Tibial nerve (tissue), 4 donors: ENCODE measurements at places on chromosomes 3 and 15.

- peak; percentile 23 for DNase-seq
Observed at GRCh38 chr3:94115482-94115881, 52.6 kb downstream of the NSUN3 start.

GRCh38 chr3:22262386-22262785 lies 511.4 kb upstream of the ZNF385D start:
- DNase-seq, result no peak

GRCh38 chr3:64813326-64813725 lies 125.5 kb upstream of the ADAMTS9 start:
- no peak for DNase-seq

GRCh38 chr3:158110658-158111018 lies 749 bp downstream of the RSRC1 start:
- no peak for DNase-seq

- DNase-seq, result no peak
Observed at GRCh38 chr3:57155310-57155643, 9.9 kb downstream of the IL17RD start.

DNA sequence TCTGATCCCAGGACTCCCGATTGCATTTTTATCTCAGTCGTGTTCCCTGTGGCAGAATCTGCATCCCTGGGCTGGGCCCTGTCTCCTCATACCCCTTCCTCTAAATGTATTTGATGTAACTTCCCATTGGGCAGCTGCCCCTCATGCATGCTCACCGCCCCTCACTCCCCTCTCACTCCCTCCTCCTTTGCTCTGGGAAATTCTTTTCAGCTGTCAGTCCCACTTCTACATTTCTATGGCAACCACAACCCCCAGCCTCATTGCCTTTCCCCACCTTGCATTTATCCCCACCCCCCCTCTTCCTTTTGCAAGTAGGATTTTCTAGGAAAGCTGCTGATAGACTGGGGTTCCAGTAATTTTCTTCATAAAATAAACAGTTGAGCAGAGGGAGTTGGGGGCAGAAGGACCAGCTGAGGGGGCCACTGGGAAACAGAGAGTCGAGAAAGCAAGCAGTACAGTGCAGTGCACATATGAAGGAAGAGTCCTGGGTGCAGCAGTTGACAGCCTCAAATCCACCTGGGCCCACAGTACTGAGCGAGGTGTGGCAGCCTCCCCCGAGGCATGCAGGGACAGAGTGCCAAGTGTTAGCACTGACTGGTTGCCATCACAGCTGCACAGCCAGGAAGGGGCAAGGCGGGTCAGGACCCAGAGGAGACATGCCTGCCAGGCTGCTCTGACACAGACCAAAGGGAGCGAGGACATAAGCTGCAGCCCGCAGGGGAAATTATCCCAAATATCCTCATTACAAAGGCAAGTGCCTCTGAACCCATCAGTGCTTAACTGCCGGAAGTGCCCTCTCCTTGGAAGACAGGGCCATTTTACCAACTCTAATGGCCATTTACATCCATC lies 476.3 kb downstream of the EPHB1 start:
- no peak for DNase-seq

DNA sequence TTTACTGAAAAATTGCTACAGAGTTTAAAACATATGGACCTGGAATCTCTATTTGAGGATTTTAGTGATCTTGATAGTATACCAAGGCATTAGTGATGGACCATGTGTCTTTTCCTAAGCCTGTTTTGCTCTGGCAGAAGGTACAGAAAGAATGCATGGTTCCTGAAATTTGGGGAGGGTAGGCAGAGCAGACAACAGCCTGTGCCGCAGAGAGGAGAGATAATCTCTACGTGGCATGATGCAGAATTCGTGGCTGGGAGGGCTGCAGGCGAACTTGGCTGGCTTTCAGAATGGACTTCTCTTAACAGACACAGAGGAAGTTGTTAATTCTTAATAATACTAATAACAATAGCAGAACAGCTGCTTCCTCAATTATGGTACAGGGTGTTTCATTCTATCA lies 137.5 kb upstream of the FOXB1 start:
- DNase-seq, result no peak

GRCh38 chr15:62118520-62119226 lies 46.4 kb downstream of the C2CD4B start:
- no peak for DNase-seq

- no peak for DNase-seq
Observed at GRCh38 chr3:185823078-185824044, 1.5 kb downstream of the IGF2BP2 start.

DNA sequence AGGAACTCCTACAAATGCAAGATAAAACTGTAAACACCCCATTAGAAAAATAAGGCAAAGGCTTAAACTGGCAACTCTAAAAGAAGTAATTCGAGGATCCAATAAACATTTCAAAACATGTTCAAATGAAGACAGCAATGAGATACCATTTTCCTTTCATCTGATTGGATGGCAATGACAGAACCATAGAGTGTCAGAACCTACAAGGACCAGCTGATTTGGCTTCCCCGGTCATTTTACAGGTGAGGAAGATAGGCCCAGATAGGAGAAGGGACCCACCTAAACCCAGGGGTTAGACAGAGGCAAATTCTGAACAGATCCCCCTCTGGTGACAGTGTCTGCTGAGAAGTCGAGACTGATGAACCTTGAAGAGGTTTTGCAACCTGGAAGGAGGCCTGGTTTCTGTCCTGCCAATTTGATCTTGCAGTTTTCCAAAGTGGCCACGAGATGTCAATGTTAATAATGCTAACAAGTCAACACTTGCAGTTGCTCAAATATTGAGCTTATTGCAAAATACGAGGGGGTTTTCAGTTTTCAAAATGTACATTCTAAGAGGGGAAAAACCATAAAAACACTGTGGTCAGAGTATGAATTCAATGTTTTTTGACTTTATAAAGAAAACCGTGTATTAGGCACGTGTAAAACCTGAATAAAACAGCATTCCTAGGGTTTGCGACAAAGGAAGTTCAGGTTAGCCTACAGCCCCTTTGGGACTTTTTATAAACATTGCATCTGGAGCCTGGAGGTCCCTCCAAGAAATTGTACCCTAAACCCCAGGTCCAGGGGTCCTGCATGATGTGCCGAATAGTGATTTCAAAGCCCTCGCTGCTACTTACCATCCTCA lies 21.5 kb downstream of the CFAP161 start:
- no peak for DNase-seq

DNA sequence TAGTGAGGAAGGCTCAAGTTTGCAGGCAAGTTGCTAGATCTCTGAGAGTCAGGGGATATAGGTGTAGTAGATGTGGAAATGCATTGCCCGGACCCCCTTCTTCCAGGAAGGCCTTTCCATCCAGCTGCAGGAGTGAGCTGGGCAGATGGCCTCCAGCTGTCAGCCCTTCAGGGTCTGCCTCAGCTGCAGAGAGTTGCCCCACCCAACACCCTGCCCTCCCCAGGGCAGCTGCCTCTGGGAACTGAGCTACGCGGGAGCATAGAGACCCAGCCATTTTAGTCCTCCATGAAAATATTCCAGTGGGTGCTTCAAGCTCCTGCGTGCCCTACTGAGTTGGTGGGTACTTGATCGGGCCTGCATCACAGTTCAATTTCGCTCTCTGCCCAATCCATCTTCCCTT lies 29.6 kb downstream of the SPG21 start:
- no peak for DNase-seq

- DNase-seq, result peak; percentile 41
Observed at GRCh38 chr3:53709860-53710674, 136.2 kb downstream of the CHDH start.

- DNase-seq, result no peak
Observed at GRCh38 chr3:197105786-197106185, 76.2 kb upstream of the MELTF start.

DNA sequence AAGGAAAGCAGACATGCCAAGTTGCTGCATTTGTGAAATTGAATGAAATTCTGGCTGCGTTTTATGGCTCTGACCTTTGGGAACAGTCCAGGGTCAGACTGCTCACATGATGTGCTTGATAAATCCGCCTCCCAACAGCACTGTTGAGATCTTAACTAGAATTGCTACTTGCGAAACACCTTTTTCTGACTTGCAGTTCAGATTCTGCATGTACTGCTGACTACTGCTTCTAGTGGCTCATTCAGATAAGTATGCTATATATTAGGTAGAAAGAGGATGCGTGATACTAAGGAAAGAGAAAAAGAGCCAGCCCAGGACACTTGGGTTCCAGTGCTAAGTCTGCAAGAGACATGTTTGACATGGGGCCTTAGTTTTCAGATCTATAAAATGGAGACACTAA lies 129.4 kb downstream of the LPP start:
- DNase-seq, result peak; percentile 75

- no peak for DNase-seq
Observed at GRCh38 chr3:5014391-5014790, 35.2 kb downstream of the BHLHE40 start.

DNA sequence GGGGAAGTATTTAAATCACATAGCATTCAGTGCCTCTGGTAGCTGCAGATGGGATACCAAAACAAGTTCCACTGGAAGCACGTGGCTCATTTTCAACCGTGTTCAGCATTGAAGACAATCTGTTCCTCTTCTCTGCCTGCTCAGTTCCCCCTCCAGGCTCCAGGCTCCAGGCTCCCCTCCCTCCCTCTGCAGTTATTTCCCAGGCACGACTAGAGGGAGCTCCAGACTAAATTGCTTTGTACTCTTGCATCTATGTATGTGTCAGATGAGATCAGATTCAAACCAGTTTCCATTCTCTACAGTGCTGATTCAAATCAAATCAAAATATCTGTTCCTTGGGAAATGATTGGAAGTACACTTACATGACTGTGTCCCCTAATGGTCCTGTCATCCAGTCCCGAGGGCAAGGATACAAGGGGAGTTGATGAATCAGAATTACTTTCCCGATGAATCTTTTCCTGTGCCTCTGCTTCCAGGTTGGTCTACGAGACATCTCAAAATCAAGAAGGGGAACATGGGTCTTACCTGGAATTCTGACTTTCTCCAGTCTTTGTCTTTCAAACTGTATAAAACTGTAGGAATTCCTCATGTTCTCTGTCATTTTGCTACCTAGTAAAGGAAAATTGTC lies 600.5 kb downstream of the EDEM1 start:
- no peak for DNase-seq

- DNase-seq, result peak; percentile 74
Observed at GRCh38 chr3:127002195-127003174, 19.6 kb downstream of the PLXNA1 start.

GRCh38 chr3:9864200-9864927 lies 15.7 kb downstream of the CIDEC start:
- peak; percentile 67 for DNase-seq

DNA sequence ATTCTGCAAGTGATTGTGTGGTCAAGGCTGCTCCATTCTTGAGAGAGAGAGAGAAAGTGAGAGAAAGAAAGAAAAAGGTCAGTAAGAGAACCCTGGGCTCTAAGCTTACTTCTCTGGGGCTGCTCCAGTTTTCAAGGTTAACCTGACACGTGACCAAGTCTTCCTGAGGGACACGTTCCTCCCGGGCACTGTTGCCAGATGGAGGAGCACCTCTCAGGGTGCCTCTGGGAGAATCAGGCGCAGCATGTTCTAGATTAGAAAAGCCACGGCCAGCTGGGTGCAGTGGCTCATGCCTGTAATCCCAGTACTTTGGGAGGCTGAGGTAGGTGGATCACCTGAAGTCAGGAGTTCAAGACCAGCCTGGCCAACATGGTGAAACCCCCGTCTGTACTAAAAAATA lies 60.8 kb downstream of the ITGA11 start:
- no peak for DNase-seq

- no peak for DNase-seq
Observed at GRCh38 chr3:35528728-35529127, 110.6 kb upstream of the ARPP21 start.

DNA sequence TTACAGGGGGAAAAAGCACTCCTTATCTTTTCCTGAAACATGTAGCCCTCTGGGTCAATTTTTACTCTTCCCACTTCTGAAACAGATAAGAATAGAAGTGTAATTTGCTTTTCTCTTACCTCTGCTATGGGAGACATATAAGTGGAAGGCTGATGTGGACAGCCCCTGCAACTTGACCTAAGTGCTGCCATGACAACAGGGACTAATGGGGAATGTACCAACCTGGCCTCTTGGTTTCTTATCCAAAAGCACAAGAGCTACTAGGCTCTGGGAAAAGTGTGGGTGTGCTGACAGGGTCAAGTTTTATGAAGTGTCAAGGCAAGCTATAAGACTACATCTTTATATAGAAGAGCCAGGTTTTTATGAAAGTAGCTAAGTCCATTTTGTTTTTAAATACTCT lies 1246.5 kb downstream of the OTOL1 start:
- no peak for DNase-seq

GRCh38 chr3:39750712-39751111 lies 58.7 kb upstream of the MYRIP start:
- no peak for DNase-seq

DNA sequence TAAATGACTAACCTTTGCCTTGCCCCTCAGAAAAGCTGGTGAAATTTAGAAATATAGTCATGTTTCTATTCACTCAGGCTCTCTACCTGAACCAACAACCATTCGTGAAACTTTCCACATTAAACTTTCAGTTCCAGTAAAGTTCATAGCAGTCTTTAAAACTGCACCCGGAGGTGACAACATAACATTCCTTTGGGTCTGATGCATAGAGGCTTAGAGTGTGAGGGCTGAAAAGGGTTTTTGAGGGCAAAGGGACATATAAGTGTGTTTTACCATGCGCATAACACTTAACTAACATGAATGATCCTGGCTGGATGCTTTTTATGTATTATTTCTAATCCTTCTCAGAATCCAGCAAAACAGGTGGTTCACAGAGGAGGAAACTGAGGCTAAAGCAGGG lies 471.7 kb upstream of the MCTP2 start:
- no peak for DNase-seq

DNA sequence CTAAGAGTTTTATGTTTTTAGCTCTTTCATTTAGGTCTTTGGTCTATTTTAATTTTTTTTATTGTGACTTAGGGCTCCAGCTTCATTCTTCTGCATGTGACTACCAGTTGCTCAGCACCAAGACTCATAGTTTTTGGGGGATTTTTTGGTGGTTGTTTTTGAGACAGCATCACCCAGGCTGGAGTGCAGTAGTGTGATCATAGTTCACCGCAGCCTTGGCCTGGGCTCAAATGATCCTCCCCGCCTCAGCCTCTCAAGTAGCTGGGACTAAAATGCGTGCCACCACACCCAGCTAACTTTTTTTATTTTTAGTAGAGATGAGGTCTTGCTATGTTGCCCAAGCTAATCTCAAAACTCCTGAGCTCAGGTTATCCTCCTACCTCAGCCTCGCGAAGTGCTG lies 19.4 kb downstream of the CDV3 start:
- DNase-seq, result no peak

DNA sequence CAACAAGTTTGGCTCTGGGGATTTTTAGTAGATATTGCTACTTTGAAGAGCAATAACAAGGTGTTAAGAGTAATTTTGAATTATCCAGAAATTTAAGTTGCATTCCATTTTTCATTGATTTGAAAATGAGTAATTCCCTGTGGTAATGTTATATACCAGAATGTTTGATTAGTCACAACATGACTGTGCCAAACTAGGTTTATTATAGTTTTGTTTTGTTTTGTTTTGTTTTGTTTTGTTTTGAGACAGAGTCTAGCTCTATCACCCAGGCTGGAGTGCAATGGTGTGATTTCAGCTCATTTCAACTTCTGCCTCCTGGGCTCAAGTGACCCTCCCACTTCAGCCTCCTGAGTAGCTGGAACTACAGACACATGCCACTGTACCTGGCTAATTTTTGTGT lies 40.7 kb downstream of the CNOT10 start:
- DNase-seq, result no peak
